Nephron progenitor cell (in vitro differentiated cells): ENCODE measurements at places on chromosomes 11 and 22.
A peak's percentile ranks its signal among the peaks of the same experiment; 100 is the strongest.

- no peak for DNase-seq
These were observed 838.6 kb downstream of the TBC1D22A start for GRCh38 chr22:47600791-47601625.

DNA sequence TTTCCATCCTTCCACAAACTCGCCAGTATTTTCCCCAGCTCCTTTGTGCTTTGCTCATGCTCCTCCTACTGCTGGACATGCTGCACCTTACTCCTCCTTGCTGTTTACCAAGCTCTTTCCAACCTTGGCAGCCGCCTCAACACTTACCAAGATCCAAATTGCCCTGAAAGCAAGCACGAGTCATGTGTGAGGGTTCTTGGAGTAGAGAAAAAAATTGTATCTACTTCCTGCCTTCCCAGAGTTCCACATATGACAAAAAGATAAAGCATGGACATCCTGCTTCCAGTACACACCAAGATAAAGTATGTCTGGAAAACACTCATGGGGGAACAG is 767.5 kb downstream of the NTM start:
- no peak for DNase-seq

- peak; percentile 77 for DNase-seq
These were observed at the start of gene DSCAML1 for GRCh38 chr11:117796872-117797529. TSS of gene DSCAML1 (minus strand) at chr11:117797216. CDS start at chr11:117797079, 137 bp downstream.

DNA sequence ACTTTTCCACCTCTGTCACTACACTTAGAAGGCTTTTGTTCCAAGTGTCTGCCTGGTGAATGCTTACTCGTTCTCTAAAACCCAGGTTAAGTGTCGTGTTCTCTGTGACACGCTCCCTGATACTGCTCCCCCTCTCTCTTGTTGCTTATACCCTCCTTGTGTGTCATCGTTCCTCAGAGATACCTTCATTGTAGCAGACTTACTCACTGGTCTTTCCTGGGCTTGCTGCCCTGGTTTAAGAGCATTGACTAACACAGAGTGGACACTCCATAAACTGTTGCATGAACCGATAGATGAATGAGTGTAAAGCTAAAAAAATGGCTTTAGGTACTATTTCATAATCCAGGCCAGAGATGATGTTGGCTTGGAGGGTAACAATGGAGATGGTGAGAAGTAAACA is 171.3 kb downstream of the GRIK4 start:
- DNase-seq: no peak

DNA sequence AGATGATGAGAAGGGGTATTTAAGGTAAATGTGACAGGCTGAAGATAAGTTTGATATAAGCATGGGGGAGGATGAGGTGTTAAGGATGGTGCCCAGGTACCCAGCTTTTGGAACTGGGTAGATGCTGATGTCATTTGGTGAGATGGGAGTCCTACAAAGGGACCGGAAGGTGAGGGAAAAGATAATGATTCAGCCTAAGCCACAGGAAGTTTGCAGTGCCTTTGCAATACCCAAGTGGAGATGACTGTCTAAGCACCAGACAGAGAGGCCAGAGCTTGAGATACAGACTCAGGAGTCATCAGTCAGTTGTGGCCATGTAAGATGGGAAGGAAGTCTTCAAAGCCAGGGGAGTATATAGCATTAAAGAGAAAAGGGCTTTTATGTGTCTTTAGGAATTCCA is 30.0 kb upstream of the SMCO4 start:
- no peak for DNase-seq

DNA sequence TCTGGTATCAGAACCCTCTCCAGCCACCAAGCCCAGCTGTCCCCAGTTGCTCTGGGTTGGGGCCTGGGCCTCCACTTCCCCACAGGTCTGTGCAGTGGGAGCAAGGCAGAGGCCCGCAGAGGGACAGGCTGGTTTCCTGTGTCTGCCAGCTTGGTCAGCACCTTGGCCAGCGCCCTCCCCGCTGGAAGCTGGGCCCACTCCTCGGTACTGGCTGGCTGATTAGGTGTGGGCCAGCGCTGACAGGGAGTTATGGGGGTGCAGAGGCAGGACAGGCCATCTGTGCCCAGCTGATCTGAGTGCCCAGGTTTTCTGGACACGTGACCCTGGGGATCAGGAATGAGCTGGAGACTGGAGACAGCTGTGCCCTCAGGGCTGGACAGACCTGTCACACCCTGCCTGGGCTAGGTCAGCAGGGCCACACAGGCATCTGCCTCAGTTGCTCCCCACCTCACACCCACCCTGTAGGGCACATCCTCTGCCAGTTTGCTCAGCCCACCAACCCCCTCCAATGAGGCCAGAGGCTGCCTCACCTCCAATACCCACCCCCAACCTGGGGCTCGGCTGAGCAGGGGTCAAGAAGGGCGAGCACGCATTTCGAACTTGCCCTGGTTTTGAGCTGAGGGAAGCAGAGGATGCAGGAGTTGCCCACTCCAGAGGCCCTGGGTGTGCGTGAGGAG is 175.3 kb downstream of the IGLL1 start:
- no peak for DNase-seq

DNA sequence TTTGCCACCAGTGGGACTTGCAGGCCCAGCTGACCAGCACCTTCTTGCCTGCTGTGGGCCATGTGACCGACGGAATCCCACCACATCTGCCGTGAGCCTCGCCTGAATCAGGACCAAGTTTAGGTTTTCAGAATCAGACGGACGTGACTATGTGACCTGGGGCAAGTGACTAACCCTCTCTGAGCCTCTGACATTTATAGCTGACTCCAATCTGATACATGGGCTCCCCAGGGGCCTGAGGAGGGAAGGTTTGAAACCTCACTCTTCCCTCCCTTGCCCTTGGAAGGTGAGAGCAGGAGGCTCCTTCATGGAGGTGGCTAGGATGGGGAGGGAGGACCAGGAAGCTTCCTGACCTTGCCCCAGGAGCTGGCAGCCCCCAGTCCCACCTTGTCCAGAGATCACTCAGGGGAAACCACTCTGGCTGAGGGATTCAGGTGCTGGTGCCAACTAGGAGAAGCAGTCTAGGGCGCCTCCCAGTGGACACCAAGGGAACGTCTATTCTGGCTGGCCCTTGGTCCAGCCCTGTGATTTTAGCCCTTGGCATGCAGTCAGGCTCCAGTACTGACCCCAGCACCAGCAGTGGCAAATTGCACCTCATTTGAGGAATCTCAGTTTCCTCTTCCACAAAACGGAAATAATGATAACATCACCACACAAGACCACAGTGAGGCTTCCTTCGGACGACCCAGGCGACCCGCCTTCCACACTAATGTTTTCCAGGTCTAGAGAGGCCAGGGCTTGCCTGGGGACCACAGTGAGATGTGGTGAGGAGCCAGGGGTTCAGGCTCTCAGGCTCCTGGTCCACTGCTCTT is 47.2 kb upstream of the SYT7 start:
- peak; percentile 80 for DNase-seq

GRCh38 chr11:17610085-17610894 is 63.2 kb downstream of the OTOG start:
- no peak for DNase-seq

- DNase-seq: no peak
These were observed 47.8 kb downstream of the ARHGAP42 start for GRCh38 chr11:100734743-100735527.

DNA sequence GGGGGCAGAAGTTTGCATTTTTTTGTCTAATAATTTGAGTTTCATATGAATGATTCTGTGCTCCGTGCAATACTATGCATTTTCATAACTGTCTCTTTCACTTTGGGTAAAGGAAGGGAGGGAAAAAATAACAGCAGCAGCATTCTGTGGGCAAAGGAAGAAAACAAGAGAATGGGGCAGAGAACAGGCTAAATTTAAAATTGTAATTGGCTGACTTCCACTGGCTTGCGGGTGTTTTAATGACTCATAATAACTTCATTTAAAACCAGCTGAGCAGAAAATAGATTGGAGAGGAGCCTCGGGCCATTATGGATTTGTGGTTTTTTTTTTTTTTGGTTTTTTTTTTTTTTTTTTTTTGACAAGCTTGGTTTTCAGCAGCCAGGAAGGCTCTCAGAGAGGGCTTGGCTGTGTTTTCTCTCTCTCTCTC is 107.4 kb downstream of the ZBTB16 start:
- no peak for DNase-seq

DNA sequence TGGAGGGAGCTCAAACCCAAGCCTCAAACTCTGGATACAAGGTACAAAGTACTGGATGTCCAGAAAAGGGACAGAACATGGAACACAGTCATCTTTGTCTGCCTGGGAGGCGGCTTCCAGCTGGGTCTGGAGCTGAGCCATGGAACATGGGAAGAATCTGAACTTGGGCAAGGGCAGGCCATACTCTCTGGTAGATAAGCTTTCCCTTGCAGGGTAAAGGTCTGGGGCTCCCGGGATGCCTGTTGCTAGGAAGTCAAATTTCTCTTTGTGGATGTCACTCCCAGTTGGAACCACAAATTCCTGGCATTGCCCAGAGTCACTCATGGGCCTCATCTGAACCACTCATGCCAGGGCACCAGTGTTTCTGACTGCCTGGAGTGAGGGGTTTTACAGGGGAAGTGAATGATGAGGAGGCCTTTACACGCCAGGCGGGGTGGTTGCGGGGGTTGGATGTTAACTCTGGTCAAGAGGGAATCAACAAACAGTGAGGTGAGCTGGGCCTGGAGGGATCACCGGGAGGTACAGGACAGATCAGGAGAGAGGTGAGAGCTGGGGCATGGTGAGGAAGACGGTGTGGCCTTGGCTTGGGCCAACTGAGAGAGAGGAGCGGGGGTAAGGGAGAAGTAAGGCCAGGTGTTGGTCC is 5.7 kb downstream of the FTH1 start:
- no peak for DNase-seq

- peak; percentile 18 for DNase-seq
These were observed 24.4 kb upstream of the PAMR1 start for GRCh38 chr11:35549787-35550186.

- DNase-seq: no peak
These were observed 34.0 kb downstream of the SIK3 start for GRCh38 chr11:117064275-117064674.

GRCh38 chr11:125773516-125773915 is 5.1 kb downstream of the PATE2 start:
- no peak for DNase-seq

DNA sequence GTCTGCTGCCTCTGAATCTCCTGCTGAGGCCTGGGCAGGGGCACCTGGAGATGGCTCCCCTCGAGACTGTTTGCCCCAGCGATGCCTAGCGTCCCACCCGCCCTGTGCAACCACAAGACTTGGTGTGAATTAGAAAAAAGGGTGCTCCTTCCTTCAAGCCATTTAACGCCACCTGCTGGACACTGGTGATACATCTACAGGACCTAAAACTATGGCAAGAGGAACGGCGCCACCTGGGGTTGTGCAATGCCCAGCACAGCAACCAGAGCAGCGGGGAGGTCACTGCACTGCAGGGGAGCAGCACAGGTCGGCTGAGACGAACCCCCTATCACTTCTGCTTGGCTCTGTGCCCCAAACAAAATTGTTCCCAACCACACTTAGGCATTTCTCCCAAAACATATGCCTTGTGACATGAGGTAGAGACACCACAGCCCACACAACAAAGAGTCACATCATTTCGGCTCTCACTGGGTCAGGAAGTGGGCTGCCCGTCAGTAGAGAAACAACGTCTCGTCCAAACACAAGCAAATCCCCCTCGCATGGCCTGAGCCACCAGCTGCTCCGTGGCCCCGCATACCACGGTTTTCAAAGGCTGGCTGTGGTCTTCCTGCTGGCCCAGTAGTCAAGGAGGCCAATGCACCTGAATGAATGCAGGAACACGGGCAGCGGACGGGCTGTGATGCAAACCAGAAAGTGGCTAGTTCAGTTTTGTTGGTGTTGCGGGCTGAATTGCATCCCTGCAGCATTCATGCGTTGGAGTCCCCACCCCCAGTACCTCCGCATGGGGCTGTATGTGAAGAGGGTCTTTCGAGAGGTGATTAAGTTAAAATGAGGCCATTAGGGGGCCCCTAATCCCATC is 171.9 kb downstream of the SHANK2 start:
- peak; percentile 81 for DNase-seq

- no peak for DNase-seq
These were observed 2.2 kb downstream of the RAB30 start for GRCh38 chr11:83069441-83070043.

- DNase-seq: peak; percentile 88
These were observed 2.2 kb downstream of the CALCA start for GRCh38 chr11:14969901-14970323.

DNA sequence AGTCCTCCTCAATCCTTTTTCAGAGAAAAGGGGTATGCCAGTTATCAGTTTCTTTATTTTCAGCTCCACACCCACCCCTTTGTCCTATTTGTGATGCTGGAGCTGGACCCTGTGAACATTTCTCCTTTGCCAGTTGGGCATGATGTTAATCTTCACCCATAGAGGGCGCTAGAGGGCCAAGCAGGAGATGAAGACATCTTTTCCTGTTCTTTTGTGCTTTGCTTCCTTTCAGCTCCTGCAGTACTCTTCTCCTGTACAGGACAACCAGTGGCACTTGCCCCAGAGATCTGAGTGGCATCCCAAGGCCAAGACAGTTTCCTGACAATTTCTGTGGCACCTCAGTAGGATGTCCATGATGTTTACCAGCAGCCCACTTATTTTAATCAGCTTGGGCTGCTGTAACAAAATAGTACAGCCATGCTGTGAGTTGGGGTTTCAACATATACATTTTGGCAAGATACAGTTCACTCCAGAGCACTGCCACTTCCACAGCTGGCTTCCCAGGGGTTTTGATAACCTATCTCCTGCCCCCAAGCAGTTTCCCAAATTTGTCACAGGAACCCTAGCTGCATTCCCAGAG is 4.6 kb downstream of the SAA2 start:
- peak; percentile 50 for DNase-seq

GRCh38 chr11:116333001-116333535 is 439.7 kb downstream of the BUD13 start:
- no peak for DNase-seq

- no peak for DNase-seq
These were observed 176.2 kb downstream of the SBF2 start for GRCh38 chr11:10117709-10118351.

- peak; percentile 32 for DNase-seq
These were observed 568.6 kb upstream of the CADM1 start for GRCh38 chr11:116072601-116073410.

DNA sequence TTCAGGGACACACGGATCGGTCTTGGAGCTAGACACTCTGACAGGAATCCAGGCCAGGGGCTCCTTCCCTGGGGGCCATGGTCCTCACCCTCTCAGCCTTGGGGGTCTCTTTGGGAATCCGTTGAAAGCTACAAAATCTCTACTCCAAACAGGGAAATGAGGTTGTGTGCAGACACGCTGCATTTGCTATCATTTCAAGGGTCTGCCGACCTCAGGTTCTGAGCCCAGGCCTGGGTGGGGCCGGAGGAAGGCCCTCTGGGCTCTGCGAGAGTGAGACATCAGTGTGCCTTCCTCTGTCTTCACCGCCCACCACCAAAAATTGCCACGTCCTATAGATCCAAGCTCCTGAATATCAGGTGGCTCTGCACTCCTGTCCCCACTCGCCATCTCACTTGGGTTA is 74.4 kb upstream of the FGF3 start:
- DNase-seq: no peak
